ENCODE measurements at places on chromosomes 11 and 22.

DNA sequence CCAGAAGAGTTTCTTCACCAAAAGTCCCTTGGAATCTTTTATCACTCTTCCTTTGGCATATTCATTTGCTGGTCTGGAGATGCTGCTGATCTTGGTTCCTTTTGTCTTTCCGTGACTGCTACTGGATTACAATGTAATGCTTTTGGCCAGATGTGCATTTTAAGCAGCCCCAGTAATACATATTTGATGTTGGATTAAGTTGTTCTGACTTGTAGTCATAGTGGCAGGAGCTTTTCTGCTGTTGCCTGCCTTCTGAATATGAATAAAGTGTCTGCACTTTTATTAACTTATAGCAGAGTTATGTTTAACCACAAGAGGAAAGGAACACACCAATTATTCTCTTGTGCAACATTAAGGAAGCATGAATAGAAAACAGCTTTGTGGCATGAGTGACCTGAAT, 360.0 kb upstream of the DDI1 start:
- no peak for DNase-seq

DNA sequence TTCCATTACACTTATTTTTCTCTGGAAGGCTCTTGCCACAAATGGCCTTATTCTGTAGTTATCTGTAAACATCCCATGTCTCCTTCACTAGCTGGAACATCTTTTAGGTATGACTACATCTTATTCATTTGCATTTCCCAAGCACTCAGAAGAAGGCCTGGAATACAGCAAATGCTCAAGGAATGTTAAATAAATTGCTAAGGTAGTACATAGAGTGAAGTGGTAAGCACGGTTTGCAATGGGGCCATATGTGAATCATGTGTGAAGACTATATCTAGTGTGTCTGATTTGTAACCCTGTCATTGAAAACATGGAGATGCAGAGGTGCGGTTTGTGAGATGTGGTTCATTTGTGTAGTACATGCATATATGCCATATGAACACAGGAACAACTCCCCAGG, 33.5 kb downstream of the GDPD4 start:
- DNase-seq = no peak

- DNase-seq = peak; percentile 45
Observed at GRCh38 chr11:121671283-121672168, 218.8 kb upstream of the SORL1-AS1 start.

DNA sequence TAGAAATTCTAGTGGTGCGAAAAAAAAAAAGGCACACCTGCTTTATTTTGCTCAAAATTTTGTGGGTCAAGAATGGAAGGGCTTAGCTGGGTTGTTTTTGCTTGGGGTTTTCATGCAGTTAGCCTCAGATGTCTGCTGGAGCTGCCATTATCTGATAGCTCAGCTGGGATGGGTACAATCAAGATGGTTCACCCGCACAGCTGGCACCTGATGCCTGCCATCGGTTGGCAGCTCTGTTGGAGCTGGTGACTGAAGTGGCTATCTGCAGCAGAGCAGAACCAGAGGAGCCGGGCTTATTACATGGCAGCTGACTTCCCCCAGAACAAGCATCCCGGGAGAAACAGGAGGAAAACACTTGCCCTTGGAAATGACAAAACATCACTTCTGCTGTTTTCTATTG, 12.1 kb upstream of the ELFN2 start:
- DNase-seq = no peak

DNA sequence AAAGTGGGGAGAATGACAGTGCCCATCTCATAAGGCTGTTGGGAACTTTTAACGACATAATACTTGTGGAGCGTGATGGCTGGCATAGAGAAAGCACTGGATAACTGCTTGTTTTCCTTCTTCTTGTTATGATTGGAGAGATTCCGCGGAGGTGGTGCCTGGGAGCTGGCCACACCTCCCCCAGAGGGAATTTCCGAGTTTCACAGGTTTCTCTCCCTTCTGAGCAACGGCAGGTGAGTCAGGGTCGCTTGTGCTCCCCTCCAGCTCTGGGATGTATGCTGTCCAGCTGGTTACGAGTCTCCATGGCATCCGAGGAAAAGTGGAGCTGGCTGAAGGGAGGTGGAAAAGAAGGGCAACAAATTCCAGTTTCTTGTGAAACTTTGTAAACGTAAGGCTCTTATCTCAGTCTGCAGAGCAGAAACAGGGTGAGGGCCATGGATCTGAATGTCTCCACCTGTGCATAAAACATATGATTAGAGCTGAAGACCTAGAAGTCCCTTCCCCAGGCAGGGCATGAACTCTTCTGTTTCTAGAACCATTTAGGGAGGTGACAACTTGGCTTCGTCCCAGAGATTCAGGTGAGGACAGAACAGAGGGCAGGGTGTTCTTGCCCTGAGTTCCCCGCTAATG, 10.0 kb upstream of the PLET1 start:
- DNase-seq = no peak

DNA sequence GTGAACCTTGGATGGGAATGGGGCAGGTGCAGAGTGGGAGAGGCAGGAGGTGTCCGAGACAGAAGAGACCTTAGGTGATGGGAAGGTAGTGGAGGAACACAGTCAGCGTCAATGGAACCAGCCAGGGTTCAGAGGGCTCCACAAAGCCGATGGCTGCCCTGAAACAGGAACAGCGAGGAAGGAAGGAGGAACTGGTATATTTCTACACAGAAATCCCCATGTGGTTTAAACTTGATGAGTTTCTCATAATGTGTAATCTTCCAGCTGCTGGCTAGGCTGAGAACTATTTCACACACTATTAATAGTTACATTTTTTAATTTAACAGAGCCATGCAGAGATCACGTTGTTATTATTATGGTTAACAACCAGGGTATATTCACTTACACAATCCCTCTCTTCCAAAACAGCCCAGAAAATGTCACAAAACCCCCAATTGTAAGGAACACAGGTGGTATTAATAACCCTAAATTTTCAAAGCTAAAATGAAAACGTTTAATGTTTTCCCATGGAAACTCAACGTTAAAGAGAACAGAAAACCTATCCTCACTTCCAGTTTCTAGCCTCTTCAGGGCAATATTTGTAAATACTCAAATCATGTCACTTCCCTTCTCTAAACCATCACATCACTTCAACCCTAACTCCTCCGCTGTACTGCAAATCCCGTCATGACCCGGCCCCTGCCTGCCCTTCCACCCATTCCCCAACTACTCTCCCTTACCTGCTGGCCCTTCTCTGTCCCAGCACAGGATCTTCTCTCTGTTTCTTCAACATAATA, 74.5 kb upstream of the ARFGAP3 start:
- no peak for DNase-seq

DNA sequence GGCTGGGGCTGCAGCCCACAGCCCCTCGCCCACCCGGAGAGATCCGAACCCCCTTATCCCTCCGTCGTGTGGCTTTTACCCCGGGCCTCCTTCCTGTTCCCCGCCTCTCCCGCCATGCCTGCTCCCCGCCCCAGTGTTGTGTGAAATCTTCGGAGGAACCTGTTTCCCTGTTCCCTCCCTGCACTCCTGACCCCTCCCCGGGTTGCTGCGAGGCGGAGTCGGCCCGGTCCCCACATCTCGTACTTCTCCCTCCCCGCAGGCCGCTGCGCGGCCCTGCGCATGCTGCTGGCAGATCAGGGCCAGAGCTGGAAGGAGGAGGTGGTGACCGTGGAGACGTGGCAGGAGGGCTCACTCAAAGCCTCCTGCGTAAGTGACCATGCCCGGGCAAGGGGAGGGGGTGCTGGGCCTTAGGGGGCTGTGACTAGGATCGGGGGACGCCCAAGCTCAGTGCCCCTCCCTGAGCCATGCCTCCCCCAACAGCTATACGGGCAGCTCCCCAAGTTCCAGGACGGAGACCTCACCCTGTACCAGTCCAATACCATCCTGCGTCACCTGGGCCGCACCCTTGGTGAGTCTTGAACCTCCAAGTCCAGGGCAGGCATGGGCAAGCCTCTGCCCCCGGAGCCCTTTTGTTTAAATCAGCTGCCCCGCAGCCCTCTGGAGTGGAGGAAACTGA, 731 bp downstream of the GSTP1 start:
- DNase-seq = no peak

DNA sequence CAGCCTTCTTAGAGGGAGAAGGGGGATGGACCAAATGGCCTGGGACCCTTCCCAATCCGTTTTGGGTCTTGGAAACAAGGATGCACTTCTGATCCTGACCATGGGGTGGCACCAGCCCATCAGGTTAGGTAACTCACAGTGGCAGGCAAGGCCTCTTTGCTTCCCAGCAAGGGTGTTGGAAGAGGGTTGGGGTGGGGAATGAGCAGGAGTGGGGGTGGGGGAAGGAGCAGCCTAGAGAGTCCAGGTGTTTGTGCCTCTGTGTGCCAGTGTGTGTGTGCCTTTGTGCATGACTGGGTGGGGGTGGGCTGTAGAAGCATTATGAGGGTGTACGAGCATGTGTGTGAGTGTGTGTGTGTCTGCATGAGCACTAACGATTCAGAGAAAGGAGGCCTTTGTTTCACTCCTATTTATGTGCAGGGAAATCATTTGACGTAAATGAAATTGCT, 213.1 kb downstream of the INSC start:
- DNase-seq = peak; percentile 34

- no peak for DNase-seq
Observed at GRCh38 chr22:20001082-20001638, 15.5 kb downstream of the ARVCF start.

- DNase-seq = no peak
Observed at GRCh38 chr11:693415-693831, 1.6 kb downstream of the DEAF1 start.

- no peak for DNase-seq
Observed at GRCh38 chr11:1935156-1936071, 11.7 kb upstream of the MRPL23 start.

- DNase-seq = no peak
Observed at GRCh38 chr11:63719987-63720386, 38.7 kb downstream of the RTN3 start.

DNA sequence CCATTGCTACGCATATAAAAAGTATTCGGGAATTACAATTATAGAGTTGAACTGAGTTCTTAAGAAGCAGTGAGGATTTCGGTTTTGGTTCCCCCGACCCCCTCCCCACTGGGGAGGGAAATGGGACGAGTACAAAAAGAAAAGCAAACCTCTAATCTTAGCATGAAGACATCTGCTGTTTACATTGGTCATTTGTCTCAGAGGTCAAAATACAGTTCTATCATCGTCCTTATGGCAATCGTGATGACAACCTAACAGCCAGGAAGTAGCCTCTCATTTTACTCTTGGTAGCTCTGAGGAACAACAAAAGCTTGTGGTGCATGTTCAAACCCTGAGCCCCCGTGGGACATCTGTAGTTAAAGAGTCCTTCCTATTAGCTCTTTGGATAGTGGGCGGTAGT, 3.2 kb upstream of the PRSS23 start:
- no peak for DNase-seq

DNA sequence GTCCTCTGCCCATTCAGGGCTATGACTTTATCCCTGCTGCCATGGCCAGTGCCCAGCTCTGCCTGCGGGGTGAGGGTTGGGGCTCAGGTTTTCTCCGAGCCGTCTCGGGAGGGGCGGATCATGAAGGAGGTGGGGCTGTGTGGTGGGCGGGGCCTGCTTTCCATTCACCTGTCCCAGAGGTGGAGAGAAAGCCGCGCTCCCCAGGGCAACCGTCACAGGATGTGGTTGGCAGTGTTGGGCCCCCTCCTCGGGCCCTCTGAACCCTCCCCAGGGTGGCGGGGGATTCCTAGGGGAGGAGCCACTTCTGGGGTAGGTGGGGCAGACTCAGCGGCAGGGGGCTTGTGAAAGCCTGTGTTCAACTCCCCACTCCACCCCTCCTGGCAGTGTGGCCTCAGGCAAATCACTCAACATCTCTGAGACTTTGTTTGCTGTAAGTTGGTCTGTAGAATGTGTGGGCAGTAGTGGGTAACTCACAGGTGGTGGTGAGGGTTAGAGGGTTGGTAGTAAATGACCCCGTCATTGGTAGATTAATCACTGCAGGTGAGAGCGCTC, 50.3 kb downstream of the CD6 start:
- DNase-seq = no peak

DNA sequence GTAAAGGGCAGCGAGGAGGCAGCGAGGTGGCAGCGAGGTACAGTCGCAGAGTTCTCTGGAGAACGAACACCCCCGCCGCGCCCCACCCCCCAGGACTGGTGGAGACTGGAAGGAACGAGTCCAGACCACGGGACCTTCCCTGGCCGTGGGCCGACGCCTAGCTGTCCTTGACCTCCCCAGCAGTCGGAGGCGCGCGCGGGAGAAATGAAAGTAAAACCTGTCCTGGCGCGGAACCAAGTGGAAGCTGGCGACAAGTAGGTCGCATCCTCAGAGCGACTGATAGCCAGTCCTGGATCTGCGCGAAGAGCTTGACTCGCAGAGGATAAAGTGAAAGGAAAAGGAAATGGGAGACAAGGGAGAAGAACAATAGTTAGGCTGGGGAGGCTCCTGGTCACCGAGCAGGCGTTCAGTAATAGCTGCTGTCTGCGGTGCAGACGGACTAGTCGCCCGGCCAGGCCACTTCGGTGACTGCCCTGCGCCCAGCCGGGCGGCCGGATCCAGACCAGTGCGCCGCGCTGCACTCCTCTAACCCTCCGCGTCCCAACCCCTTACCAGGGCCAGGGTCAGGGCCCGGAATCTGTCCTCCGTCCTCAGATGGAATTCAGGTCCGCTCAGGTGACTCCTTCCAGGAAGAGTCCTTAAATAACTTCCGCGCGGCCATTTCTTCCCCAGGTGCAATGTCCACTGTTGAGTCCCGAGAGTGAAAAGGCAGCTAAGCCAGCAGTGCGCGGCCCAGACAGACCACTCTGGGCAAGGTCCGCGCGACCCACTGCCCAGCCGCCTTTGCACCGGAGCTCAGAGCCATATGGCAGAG, 1.9 kb upstream of the ADM start:
- DNase-seq = peak; percentile 73

- DNase-seq = no peak
Observed at GRCh38 chr11:76365038-76365679, 15.8 kb downstream of the THAP12 start.

DNA sequence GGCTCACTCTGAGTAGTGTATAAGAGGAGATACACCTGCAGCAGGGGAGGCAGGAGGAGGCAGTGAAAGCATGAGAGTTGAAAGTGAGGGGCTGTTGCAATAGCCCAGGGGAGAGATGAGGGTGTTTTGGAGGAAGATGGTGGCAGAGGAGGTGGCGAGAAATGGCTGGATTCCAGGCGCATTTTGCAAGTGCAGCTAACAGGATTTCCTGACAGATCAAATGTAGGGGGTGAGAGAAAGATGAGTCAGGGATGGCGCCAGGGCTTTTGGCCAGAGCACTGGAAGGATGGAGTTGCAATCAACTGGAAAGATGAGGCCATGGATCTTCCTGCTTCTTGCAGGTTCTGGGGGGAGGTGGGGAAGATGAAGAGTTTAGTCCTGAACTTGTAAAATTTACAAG, 16.8 kb upstream of the TSPAN18 start:
- no peak for DNase-seq

DNA sequence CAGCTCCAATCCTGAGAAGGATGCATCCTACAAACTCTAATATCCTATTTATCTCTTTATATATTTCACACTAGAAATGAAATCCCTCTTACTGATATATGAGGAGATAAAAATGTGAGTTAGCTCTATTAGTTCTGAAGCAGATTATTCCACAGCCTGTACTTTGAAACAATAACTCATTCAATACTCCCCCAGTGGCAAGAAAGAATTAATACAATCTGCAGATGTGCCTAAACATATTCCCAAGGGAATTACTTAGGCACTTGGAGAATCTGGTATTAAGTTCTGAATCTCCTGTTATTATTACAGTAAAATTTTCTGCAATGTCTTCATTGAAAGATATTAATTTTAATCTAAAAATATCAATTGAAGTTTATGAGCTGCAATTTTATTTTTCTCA, 59.4 kb downstream of the DDI1 start:
- DNase-seq = no peak
